RCC 7860 (cell line): ENCODE measurements at places on chromosomes 5 and 9.

- DNase-seq: no peak
Measured at GRCh38 chr5:123806644-123807043, 294.7 kb downstream of the CSNK1G3 start.

GRCh38 chr5:1140171-1140817 lies 28.4 kb upstream of the SLC12A7 start:
- DNase-seq: no peak

- no peak for DNase-seq
Measured at GRCh38 chr5:137228816-137229215, 270.3 kb downstream of the SPOCK1 start.

- no peak for DNase-seq
Measured at GRCh38 chr5:38535248-38535750, 21.1 kb downstream of the LIFR start.

DNA sequence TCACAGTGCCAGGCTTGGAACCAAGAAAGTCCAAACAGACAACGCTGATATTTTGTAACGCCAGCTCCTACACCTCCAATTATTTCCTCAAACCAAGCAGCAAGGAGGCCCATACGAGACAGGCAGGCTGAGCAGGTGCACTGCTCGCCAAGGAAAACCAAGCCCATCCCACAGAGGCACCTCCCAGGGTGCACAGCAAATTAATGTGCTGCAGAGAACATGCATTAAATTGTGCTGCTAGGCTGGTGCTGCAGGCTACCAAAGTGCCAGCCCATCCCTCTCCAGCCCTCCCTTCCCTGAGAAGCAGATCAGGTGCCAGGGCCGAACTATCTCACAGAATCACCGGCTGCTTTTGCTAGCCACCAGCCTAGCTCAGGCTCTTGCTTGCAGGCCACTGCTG lies 137.8 kb downstream of the PAX5 start:
- no peak for DNase-seq

- no peak for DNase-seq
Measured at GRCh38 chr9:35705836-35706430, 16.2 kb upstream of the TPM2 start.

DNA sequence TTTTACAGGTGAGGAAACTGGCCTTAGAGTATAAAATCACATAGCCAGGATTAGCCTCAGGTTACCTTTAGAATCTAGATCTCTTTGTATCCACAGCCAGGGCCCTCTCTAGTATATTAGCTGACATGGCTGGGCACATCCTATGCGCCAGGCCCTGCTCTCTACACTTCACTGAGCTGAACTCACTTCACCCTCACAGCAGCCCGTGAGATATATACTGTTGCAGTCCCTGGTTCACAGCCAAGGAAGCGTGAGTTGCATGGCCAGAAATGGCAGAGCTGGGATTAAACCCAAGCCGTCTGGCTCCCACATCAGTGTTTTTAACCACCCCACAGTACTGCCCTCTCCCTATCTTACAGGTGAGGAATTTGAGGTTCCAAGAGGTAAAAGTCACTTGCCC lies 58.4 kb downstream of the DAB2IP start:
- DNase-seq: no peak

GRCh38 chr5:140242099-140242498 lies 60.8 kb downstream of the PFDN1 start:
- DNase-seq: no peak

DNA sequence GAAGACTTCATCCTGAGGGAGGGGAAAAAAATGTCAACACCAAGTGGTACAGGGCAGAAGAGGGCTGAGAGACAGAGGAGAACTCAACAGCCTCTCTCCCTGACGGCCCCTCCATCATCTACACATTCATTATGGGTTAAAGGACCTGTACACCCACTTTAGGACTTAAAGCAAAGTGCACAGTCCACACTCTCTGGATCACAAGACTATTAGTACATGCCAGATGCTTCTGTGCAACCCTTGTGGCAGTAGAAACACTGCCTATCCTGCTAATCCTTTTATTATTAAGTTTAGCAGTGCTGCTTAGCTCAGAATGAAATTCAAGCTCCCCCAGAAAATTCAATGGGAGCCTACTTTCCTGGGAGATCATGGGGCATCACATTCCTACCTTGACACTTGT lies 1.9 kb downstream of the FRMD3 start:
- no peak for DNase-seq

- no peak for DNase-seq
Measured at GRCh38 chr9:98931600-98932389, 11.9 kb upstream of the COL15A1 start.

- DNase-seq: no peak
Measured at GRCh38 chr5:17326600-17327037, 109.2 kb downstream of the BASP1 start.

- DNase-seq: no peak
Measured at GRCh38 chr5:61020415-61020814, 75.4 kb downstream of the NDUFAF2 start.

DNA sequence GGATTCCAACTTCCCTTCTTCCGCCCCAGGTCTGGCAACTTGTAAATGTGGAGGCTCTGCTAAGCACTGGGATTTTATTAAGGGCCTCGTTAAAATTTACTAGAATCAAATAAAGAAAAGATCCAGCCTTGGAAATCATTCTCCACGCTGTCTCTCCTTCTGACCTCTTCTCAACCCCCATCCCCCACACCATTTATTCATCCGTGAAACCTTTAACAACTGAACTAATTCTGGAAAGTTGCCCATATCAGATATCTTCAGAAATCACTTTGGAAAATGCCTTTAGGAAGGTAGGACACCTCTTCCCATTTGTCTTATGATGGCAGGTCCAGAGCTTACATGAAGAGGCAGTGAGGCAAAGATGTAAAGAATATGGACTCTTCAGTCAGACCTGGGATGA lies 288.5 kb downstream of the SLIT3 start:
- no peak for DNase-seq
